HS-27A (cell line): ENCODE measurements at places on chromosomes 13 and 19.

DNA sequence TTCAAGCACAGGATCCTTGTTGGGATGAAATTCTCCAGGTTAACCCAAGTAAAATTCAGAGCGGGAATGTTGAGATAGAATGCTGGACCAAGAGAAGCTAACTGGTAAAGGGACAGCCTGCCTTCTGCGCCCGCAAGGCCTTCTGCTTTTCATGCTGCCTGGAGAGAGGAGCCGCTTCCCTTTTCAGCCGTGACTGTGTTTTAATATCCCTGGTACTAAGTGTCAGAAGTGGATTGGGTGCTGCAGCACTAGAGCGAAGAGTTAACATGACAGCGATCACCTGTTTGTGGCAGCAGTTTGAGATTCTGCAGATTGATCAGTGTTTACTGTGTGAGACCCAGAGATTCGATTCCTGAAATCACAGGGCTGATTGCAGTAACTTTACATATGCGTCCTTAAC is 197.4 kb upstream of the ZNF536 start:
- DNase-seq, result no peak

DNA sequence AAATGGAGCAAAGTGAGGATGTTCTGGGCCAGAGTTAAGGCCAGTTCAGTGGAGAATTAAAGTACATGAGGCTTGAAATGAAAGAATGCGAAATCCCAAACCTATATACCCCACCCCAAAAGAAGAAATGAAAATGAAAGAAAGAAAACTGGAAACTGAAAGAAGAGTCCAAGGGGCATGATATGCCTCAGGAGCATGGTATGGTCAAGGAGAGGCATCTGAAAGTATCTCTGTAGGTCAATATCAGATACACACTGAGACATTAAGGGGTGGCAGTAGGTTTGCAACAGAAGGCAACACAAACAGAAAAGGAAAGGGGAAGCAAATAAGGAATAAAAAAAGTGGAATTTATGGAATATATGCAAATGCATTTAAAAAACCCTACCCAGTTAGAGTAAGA is 166.5 kb downstream of the COG6 start:
- DNase-seq, result no peak

DNA sequence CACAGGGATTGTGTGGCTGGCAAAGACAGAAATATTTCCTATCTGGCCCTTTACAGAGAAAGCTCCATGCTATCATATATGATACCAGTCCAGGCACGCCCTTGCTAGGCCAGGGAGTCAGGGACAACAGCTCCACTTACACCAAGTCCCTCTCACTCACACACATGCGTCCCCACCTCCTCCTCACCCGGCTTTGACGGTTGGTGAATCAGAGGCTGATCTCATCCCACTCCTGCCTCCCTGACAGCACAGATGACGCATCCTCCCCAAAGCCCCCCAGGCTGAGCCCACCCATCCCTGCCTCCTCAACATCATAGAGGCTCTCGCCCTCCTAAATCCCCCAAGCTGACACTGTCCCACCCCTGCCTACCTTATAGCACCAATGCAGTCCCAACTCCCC is 62.7 kb downstream of the F2RL3 start:
- DNase-seq, result no peak

DNA sequence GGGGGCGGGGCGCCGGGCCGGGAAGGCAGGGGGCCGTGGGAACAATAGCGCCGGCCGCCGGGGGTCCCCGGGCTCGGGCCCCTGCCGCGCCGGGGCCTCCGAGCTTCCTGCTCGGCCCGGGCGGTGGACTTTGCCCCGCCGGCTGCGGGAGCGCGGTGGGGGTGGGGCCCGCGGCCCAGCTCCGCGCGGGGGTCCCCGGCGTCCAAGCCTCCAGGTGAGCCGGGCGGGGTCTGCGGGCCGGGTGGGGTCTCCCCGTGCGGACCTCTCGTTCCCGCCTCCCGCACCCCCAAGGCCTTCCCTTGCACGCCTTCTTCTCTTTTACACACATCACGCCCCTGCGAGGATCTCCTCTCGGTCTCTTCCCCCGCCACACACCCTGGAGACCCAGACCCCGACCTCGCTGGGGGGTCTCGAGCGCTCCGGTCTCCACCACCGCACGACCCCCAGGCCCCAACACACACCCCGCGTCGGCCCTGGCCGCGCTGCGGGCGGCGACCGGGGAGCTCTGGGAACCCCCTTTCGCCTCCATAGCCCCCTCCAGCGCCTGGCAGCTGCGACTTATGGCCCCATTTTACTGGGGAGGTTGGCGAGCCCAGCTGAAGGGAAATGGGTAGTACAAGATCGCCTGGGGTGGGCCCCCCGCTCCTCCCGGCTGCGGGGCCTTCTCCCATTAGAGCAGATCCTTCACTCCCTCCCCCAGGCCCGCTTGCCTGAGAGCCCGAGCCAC is 711 bp downstream of the CAMSAP3 start:
- no peak for DNase-seq

DNA sequence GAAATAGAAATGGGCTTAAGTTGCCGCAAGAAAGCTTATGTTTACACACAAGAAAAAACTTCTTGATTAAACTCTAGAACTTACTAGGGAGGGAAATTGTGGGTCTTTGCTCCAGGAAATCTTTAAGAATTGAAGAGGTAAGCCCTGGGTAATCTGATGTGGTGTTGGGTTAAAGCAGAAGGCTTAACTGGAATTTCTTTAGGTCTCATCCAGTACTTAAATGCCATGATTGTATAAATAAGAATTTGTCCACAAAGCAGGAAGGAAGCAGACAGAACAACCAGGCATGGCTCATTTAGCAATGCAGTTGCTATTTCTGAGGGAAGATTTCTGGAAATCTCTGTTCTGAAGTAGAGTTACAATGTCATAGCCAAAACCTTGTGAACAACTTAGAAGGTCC is 360.4 kb downstream of the KLF5 start:
- no peak for DNase-seq

GRCh38 chr19:13056052-13056660 is 46.5 kb downstream of the LYL1 start:
- no peak for DNase-seq

GRCh38 chr13:51927129-51927528 is 65.4 kb downstream of the CCDC70 start:
- no peak for DNase-seq

DNA sequence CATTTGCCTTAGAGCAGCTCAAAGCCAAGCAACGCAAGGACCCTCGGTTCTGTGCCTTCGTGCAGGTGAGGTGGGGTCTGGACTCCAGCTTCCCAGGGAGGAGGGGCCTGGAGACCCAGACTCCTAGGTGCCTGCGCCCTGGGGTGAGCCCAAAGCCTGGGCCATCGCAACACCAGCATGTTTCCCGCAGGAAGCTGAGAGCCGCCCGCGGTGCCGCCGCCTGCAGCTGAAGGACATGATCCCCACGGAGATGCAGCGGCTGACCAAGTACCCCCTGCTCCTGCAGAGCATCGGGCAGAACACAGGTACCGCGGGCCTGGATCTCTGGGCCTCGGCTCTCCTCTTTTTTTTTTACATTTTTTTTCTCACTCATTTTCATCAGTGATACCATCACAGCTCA is 19.6 kb downstream of the ARHGEF1 start:
- DNase-seq, result no peak

DNA sequence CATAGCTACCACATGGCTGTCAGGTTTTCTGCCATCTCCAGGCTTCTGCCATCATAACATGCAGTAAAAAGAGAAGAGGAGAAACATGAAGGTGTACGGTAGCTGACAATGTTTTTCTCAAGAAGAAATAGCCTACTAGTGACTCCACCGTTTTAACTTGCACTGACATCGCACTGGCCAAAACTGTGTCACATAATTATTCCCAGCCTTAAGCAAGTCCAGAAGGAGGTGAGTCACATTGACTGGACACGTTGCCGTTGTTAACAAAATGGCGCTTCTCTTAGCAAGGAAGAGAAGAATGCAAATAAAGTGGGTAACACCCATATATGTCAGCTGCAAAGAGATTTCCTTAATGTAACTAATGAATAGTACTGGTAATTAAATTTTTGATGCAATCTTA is 810.4 kb upstream of the SLC10A2 start:
- DNase-seq, result no peak

DNA sequence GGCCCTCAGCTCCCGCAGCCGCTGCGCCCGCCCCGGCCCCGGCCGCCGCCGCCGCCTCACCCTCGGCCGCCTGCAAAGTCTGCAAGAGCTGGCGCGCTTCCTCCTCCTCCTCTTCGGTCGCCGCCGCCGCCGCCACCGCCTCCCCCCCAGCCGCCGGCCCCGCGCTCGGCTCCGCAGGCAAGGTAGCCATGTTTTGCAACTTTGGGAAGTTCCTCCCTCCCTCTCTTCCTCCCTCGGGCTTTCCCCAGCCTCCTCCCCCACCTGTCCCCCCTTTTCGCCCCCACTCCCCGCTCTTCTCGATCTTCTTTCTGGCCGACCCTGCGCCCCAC is 433 bp downstream of the SIX5 start:
- no peak for DNase-seq

GRCh38 chr19:47776568-47776967 is 1.9 kb upstream of the SELENOW start:
- DNase-seq, result no peak

DNA sequence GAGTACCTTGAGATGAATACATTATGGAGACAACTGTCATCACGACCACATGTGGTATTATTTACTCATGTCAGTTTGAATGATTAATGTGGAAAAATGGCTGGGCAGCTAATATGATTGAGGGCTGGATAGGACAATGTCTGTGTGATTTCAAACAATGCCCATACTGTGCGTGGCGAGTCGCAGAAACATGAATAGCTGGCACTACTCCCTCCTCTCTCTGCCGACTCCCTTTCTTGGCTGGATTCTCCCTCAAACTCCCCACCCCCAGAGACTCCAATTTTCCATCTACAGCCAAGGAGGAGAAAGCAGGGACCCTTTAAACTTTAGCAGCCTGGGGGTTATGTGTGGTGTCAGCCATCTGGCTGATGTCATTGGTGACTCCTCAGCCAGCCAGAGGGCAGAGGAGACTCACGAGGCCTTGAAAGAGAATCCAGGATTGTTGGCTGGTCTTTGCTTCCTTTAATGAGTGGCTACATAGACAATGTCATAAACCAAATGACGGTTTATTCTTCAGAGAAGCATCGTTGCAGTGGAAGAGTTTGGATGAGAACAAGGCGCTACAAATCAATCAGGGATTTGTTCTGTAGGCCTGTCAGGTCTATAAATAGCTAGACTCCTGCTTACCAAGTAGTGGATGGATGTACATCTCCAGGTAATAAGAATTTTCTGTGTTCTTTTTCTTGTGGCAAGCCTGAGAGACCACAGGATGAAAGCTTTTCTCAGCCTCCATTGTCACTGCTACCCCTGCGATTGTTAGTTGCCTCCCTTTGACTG is 165.6 kb downstream of the DLEU7 start:
- DNase-seq, result no peak

- no peak for DNase-seq
Observed at GRCh38 chr19:58035863-58036262, 2.0 kb downstream of the ZSCAN1 start.

- no peak for DNase-seq
Observed at GRCh38 chr19:368630-369024, 24.0 kb upstream of the MIER2 start.

DNA sequence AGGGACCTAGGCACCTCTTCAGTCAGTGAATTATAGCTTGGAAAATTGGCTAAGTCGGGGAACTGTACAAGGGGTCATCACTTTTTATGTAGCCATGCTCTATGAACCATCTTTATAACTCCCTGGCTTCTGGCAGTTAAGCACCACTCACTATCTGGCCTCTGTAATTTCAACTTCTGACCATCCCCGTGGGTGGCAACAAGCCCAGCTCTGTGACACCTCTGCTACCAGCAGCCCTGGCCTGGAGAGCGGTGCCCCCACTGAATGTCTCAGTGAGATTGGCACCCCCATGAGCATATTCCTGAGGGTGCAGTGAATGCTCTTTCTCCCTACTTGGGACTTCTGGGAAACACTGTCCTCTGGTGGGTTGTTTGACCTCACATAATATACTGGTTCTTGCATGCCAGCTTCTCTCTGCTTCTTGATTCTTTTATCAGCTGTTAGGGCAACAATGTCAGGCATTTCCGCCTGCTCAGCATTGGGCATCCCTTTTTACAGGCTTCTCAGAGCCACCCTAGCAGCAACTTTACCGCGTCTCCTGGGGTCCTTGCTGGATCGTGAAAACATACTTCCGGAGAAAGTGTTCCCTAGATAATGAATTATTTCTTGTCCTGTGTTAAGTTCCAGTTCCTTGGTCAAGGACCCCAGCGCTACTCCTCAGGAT is 10.4 kb downstream of the KL start:
- no peak for DNase-seq
